ENCODE measurements at places on chromosomes 11 and 22.

DNA sequence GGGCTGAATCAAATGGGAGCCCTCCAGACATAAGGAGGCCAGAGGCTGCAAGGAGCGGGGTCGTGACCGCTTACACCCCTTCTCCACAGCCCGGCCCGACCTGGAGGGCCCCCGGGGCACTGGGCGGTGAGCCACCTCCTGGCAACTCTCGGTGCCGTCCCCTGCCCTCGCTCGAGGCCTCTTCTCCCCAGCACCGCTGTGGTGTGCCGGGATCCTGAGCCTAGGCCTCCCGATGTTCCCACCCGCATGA lies 432 bp upstream of the GP1BB start:
- DNase-seq = no peak

- DNase-seq = no peak
Observed at GRCh38 chr11:61141601-61142028, 19.6 kb downstream of the VPS37C start.

DNA sequence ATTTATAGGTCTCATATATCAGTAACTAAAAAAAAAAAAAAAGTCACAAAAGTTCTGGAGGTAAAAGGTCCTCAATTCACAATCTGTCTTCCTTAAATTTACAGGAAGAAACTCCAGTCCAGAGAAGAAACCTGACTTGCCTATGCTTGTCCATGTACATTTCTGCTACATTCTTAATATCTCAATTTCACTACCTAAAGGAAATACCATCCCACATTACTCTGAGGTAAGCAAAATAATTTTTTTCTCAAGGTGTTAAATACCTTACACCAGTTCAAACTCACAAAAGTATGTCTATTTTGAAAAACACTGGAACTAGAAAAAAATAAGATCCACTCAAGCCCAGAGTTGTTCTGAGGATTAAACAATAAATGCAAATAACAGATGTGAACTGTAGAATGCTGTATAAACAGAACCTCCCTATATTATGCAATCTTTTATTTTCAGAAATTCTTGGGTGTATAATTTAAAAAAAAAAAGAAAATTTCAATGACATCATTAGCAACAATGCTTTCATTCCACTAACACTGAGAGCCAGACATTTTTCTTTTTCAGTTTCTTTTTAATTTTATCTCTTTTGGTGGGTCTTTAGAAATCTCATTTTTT lies 49.9 kb upstream of the GDPD4 start:
- no peak for DNase-seq

- no peak for DNase-seq
Observed at GRCh38 chr11:69270941-69271340, 23.0 kb upstream of the MYEOV start.

DNA sequence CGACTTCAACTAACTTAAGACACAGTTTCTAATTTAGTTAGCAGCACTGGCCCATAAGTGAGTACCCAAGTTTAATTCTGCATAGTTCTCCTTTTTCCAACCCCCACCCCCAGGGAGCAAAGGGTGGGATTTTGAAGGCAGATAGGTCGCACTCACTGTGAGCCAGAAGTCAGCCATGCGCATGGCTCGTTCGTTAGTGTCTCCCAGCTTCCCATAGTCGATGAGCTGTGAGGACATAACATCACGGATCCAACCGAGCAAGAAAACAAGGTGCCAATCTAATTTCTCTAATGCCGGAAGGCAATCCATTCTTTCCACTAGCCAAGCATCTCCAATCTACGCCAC lies 577 bp downstream of the MRPL17 start:
- no peak for DNase-seq

DNA sequence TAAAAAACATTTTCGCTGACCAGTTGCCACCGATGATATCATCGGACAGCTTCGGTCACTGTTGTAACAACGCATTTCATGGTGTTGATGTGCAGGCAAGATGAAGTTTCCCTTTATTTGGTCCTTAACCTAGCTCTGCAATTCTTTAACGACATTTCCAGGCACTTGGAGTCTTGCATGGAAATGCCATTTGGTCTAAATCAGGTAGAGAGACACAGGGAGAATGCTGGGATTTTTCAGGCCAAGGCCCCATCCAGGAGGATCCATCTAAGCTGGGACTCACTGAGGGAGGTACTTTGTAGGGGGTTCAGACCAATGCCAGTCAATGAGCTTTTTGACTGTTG lies 121.5 kb upstream of the RCN1 start:
- DNase-seq = no peak

GRCh38 chr11:75639762-75640181 lies 29.1 kb downstream of the MAP6 start:
- DNase-seq = peak; percentile 84

DNA sequence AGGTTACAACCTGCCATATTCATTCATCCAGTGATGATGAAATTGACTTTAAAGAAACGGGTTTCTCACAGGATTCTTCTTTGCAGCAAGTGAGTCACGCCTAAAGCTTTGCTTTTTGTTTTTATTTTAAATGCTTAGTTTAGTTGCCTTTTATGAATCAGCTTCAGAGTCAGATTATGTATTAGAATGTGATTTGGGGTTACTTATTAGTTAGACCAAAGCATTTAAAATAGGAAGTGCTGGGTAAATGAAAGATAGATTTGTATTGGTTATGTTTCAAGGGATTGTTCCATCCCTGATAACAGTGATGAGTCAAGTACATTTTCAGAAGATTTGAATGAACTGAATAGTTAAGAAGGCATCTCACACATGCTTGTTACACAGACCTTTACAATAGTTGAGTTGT lies 101.3 kb upstream of the GAL start:
- no peak for DNase-seq

- DNase-seq = no peak
Observed at GRCh38 chr22:45357490-45357889, 47.8 kb downstream of the FAM118A start.

- peak; percentile 68 for DNase-seq
Observed at GRCh38 chr11:128565881-128566280, 21.5 kb downstream of the ETS1 start.

DNA sequence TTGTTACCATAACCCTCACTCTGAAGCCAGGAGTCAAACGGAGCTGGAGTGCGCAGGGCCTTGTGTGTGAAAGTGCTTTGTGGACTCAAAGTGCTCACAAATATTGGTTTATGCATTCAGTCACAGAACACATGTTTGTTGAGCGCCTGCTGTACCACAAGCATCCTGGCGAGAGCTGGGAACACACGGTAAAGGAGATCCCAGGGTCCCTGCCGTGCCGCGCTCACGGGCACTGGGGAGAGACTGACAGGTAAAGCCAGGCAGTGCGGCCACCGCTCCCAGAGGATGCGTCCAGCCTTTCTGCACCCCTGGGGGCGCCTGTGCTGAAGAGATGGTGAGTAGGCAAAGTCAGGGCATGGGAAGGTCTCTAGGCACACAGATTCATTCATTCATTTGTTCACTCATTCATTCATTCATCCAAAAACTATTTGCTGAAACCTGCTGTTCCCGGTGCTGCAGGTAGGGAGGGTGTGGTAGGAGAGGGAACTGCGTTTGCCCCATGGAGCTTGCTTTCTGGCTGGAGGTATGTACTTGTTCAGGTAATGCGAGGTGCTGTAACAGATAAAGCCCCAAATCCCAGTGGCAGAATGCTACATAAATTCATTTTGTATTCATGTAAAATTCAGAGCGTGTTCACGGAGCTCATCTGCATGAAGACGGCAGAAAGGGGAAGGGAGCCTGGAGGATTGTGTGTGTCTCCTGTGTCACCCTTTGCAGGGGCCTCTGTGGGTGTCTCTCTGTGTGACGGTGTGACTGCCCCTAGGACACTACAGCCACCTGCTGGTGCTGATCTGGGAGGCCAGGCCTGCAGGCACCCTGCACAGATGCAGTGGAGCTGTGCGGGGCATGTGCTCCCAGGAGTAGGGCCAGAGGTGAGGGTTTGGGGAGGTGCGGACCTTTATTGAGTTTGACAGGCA lies 167.0 kb upstream of the B3GAT1 start:
- DNase-seq = no peak

GRCh38 chr11:2776351-2777061 lies 76.7 kb upstream of the KCNQ1OT1 start:
- no peak for DNase-seq

DNA sequence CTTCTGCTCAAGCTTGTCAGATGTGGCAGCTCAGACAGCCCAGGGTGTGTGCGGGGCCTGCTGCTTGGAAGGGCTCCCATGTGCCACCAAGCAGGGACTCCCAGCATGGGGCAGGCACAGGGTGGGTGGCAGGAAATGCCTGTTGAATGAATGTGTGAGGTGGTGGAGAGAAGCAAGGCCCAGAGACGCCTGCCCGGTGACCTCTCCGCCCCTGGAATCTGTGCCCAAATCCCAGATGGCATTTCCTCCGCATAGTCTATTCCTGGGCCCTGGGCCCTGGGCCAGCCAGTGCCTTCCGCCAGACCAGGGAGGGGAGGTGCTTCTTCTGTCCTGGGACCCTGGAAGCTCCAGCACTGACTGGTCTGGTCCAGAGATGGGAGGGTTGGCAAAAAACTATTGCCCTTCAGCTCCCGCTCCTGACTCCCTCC lies 3.7 kb downstream of the CST6 start:
- DNase-seq = no peak

DNA sequence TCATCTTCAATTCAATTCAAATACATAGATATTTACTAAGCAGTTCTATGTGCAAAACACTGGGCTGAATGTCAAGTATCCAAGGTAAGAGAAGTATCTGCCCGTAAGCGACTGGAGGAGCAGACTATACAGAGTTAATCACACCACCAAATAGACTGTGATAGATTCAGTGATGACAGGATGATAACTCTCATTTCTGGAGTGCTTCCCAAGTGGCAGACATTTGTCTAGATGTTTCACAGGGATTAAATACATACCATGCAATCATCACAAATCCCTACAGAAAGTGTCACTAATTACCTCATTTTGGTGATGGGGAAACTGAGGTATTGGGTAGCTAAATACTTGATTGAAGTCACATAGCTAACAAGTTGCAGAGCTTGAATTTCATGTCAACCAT lies 508.7 kb upstream of the TENM4 start:
- DNase-seq = no peak

DNA sequence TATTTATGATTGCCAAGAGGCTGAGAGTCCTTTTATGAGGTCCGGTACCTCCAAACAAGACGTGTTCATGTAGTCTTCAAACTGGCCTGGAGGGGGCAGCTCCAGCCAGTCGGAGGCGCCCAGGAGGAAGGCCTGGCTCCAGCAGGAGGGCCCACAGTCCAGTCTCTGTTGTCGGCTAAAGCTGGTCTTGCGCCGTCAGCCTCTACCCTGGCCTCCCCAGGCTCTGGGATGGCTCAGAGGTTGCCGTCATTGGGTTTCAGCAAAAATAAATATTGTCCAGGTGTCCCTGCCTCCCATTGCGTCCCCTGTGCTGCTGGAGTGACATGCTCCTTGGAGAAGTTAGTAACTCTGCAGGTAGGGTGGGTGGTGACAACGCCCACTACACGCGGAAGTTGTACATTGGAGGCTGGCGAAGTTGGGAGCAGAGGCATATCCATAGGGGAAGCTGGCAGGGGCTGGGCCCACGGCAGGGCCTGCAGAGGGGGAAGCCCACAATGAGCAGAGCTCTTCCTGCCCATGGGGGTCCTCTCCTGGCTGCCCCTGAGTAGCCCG lies 1.0 kb upstream of the SLC25A1 start:
- peak; percentile 33 for DNase-seq

GRCh38 chr11:88536616-88537265 lies 199.2 kb upstream of the CTSC start:
- DNase-seq = no peak

GRCh38 chr11:7657306-7658025 lies 15.8 kb downstream of the CYB5R2 start:
- peak; percentile 25 for DNase-seq

DNA sequence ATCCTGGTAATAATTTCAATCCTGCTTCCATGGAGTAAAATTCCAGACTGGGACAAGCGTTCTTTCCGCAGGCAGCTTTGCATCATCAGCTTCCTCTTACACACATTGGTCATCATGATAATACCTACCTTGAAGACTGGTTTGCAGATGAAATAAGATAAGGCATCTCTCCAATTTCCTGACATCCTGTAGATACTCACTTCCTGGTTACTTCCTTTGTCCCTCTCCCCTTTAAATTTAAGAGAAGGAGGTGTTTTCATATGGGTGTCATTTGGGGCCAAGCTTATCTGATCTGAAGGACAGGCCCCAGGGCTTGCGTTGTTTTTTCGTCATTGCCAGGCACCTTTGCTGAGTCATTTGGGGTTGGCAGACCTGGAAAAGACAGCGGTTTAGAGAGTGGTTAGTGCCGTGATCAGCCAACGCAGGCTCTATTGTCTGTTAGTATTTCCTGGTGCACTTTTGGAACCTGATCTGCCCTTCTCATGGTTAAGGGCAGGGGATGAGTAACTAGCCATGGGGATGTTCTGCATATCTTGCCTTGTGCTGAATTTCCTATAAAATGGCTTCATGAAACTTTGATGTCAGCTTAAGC lies 24.1 kb downstream of the GRAMD1B start:
- DNase-seq = no peak

DNA sequence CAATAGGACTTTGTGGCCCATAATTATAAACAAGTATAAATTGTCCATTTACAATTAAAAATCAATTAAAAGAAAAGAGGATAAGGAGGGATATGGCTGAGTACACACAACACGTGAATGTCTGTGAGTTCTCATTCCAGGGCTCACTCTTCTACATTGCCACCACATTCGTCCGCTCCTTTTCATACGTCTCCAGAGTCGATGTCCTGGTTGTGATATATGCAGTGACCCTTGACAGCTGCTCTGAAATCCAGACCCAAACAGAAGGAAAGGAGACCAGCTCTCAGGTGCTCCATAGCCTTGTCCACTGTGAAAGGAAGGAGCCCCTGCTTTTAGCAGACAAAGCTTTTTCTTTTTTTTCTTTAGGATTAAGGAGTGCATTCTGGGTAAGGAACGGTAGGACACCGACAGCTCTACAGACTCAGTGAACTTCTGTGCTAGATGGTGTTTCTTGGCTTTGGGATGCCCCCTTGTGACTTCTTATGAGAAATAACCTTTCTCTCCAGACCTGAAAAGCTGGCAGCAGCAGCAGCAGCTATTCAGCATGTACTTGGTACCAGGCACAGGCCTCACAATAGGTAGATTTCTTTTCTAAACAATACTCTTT lies 19.7 kb upstream of the DNAJB13 start:
- peak; percentile 56 for DNase-seq

GRCh38 chr11:122727101-122727929 lies 71.8 kb downstream of the UBASH3B start:
- DNase-seq = no peak

Data from inflammatory macrophage treated with lipopolysaccharide for 1 hour (primary cell).